ENCODE measurements at places on chromosomes 4 and X.

- no peak for DNase-seq
Measured at GRCh38 chr4:2352171-2352570, 66.3 kb downstream of the ZFYVE28 start.

DNA sequence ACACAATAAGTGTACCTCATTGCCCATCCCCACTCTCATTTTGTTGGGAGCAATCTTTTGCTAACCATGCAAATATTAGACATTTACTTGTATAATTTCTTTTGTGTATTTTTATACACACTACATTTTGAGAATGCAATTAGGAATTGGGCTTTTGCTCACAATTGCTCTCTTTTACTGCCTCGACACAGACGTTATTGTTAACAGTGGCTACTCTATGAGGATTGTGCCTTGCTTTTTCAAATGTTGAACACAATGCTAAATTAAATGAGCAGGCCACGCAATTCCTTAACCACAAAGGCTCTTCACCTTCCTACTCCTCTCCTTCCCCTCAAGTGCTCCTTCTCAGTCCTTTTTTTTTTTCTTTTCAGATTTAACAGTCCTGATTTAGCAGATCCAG is 42.8 kb upstream of the HPF1 start:
- no peak for DNase-seq

DNA sequence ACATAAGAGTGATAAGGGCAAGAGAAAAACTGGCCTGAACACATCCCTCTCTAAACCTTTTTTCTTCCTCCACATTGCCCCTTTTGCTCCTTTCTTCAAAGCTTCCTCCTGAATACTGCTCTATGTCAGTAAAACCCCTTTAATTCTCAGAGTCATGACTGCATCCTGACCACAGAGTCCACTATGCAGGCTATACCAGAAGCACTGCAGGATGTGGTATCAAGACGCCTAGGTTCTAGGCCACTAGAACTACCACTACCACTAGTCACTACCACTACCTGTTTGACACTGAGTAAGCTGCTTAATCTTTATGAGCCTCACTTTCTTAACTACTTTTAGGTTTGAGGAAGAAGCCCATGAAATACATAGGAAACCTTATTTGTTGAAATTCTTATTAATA is 38.7 kb downstream of the ARHGEF9 start:
- DNase-seq, result peak; percentile 52

DNA sequence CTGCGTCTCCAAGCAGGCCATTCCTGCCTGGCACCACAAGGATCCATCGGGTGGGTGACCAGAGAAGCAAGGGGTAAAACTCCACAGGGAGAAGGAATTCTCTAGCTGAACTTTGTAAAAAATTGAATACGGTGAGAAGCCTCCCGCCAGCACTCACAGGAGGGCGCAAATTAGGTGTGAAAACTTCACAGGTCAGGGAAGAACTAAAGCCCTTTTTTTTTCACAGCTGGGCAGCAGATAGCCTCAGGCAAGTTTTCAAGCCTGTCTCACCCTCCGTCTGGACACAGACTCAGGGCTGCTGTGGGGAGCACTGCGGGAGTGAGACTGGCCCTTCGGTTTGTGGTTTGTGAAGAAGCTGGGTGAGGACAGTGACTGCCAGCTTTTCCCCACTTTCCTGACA is 224.1 kb upstream of the FGF16 start:
- no peak for DNase-seq

- DNase-seq, result no peak
Measured at GRCh38 chr4:166044871-166045270, 171.8 kb downstream of the TLL1 start.

- no peak for DNase-seq
Measured at GRCh38 chr4:99696801-99697200, 39.2 kb upstream of the C4orf54 start.

GRCh38 chr4:176217510-176217909 is 22.1 kb upstream of the SPATA4 start:
- DNase-seq, result no peak

- DNase-seq, result no peak
Measured at GRCh38 chr4:138104284-138104680, 137.9 kb downstream of the SLC7A11 start.

- no peak for DNase-seq
Measured at GRCh38 chr4:159229164-159229563, 126.3 kb downstream of the RAPGEF2 start.

- DNase-seq, result no peak
Measured at GRCh38 chr4:53890461-53890860, 173.9 kb downstream of the CHIC2 start.

DNA sequence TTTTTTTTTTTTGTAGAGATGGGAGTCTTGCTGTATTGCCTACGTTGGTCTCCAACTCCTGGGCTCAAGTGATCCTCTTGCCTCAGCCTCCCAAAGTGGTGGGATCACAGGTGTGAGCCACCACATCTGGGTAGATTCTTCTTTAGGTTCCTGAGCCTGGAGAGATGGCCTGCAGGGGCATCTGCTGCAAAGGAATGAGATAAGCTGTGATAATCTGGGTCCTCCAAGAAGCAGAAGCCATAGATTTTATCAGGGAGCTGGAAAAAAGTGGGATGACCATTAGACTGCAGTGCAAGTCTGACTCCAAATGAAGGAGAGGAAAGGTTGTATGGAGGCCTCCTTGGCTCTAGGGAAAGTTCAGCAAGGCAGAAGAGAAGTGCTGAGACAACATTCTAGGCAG is 19.0 kb upstream of the ACSL1 start:
- no peak for DNase-seq

DNA sequence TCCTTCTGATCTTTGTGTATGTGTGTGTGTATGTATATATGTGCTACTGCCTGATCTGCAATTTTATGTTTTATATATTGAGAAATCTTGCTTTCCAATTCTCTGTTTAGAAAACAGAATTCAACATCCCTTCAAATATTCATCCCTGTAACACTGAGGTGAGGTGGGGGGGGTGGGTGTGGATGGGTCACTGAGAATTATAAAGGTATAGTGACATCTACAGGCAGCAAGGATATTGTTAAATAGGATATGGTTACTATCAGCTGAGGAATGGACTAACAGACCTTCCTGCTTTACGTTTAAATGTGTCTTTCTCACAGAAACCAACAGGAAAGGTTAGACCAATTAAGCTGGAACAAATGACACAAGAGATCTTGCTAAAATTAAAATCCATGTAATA is 19.0 kb upstream of the MAGEB2 start:
- DNase-seq, result no peak

GRCh38 chrX:81412428-81412827 is 210.5 kb downstream of the SH3BGRL start:
- DNase-seq, result no peak

- no peak for DNase-seq
Measured at GRCh38 chr4:67983333-67983732, 20.0 kb upstream of the TMPRSS11A start.

DNA sequence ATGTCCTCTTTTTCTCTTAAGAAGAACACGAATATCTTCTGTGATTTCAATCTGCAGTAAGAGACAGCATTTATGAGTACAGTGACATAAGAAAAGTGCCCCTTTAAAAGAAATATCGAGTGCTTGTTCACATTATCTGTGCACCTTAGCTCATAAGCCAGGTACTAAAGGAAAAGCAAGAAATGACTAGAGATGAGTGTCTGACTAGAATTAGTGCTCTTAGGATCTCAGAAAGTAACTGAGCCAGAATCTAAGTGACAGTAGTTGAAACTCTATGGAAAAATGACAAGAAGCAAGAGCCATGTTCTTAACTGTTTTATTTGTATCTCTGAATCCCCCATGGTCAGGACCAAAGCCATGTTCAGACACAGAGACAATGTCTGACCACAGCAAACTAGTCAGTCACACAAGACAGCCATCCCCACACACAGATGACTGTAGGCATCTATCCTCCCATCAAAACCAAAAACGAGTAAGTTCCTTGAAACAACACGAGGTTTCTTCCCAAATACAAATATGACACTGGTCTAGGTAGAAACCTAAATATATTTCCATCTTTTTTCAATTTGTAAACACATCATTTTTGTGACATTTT is 36.8 kb downstream of the ACSL4 start:
- no peak for DNase-seq

GRCh38 chr4:17898553-17899055 is 87.8 kb downstream of the NCAPG start:
- DNase-seq, result no peak

- no peak for DNase-seq
Measured at GRCh38 chr4:142579443-142579842, 266.7 kb downstream of the INPP4B start.

DNA sequence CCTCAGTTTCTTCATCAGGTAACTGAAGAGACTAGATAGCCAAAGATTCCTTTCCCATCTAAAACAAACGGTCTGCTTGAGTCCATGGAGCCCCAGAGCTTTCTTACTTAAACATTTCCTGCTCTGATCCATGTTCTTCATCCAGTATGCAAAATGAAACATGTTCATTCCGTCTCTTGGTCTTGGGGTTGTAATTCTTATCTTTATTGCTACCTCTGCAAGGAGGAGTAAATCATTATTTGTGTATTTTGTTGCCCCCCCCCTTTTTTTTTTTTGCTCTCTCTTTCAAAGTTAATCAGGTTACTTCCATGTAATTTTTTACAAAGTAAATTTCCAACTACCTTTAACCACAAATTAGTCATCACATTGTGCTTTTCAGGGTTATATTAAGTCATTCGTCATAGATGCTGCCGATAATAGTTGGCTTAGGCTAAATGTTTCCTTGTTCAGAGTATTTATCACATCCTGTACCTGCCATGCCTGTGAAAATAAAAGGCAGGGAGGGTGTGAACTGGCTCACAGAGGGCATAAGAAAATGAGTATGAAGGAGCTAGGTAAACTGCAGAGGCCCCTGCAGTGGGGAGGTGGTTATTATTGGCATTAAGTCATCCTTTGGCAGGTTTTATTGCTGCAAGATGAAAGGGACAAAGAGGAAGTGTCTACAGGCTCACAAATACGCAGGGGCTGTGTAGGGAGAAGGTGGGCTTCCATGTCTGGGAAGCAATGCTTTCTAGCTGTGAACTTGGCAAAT is 76.7 kb upstream of the HS3ST1 start:
- no peak for DNase-seq

DNA sequence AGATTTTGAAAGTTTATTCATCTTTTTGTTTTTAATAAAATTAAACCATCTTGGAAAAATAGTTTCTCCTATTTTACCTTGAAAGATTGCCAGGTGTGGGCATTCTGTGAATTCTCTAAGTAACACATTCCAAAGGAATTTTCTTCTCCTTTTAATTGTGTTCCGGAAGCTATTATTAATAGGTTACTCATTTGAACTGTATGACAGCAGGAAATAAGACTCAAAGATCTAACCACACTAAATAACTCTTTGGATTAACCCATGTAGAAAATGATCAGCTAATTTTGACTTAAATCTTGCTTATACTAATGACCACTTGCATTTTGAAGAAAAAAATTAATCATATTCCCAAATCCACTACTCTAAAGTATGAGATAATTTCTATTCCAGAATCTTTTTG is 17.6 kb upstream of the CCNI start:
- DNase-seq, result no peak

GRCh38 chr4:84032372-84032771 is 466.7 kb downstream of the NKX6-1 start:
- DNase-seq, result no peak

- DNase-seq, result no peak
Measured at GRCh38 chrX:101385795-101386541, at the start of gene BTK. BTK (minus strand) TSS chrX:101386191; CDS start chrX:101375284, 10,907 bp downstream.

- DNase-seq, result no peak
Measured at GRCh38 chr4:81966676-81967075, 407.1 kb downstream of the HNRNPD start.

DNA sequence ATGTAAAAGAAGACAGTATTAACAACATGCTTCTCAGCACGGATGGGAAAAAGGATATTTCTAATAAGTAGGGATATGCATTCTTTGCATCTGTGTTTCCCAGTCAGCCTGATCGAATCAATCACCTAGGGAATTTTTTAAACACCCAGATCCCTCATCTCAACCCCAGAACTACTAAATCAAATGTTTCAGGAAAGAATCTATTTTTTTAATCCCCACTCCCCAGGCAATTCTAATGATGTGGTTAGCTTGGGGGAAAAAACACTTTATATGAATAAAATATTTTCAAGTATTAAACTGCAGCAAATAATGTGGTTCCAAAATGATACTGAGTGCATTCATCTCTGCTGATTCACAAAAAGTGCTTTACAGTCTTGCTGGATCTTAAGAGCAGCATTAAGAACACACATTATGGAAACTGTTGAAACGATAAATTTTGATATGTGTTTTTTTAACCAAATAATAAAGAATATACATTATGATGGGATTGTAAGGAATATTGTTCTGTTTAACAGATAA is 68.7 kb upstream of the GUCY1A1 start:
- no peak for DNase-seq

DNA sequence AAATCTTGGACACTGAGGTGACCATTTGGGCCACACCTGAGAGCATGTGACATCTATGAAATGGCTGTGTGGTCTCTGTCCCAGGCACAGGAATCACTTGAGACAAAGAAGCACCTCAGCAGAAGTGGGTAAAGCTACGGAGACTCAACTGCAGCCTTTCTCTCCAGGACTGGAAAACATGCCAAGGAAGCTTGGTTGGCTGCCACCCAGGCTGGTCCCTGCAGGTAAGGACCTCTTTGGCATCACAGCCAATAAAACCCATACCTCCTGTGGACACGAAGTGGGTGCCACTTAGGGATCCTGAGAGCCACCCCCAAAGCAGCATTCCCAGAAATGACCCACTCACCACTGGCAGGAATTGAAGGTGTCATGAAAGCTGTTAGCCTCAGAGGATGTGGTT is 74.6 kb downstream of the LEF1 start:
- no peak for DNase-seq

DNA sequence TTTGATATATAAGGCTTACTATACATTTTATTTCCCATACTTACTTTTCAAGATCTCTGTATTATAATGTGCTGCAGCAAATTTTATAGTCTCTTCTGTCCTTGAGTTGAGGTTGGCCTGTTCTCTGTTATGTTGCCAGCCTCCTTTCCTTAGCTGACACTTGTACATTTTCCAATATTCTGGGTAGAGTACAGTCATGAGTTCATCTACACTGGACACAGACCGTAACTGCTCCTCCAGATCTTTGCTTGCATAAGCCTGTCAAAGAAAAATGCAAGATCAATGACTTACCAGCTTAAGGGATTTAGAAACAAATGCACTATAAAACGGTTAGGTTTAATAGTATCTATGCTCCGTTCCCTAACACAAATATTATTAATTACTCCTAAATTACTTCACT is 63.2 kb downstream of the VEGFC start:
- no peak for DNase-seq

DNA sequence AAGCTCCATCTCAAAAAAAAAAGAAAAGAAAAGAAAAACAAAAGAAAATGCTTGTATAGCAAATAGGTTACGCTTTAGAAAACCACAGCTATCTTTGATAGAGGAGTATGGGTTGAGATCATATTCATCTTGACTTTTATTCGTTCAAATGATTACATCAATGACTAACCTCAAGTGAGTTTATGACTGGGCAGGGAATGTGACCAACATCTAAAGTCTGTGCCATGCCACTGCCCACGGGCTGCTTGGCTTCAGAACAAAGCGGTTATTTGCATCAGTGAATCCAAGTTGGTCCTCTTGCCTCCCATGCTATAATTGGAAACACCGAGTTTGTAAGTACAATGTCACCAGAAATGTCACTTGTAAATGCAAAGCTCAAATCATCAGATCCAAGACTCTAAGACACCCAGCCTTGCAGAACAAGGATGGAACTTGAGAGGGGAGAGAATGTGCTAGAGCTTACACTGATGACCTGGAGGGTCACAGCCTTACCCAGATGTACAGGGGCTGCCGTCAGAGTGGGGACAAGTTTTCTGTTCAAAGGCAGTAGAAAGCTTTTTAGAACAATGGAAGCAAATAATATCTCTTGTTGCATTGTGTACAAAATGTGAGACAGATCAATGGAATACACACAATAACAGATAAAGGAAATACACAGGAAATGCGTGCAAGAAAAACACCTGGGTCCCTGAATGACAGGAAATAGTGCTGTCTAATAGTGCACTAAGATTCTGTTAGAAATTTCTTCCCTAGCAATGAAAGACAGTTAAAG is 8.4 kb upstream of the OPN1LW start:
- DNase-seq, result peak; percentile 56

Data from CD4-positive, alpha-beta T cell treated with Interleukin-10 for 1 hour (primary cell).